ENCODE measurements at places on chromosomes 12 and 14. TPM values are rescaled to one million over a fixed set of nuclear protein-coding genes. Genes with fewer than 3 reads are reported as not detected.

AHNAK2 gene
- 47.2 TPM for total RNA-seq

FBXL14 gene
- total RNA-seq, result 10.9 TPM

COPZ1 gene
- 194 TPM for total RNA-seq

KRT2 gene
- total RNA-seq, result not detected

KLRC2 gene
- not detected for total RNA-seq

SAMD15 gene
- total RNA-seq, result 3.3 TPM

HEATR5A gene
- total RNA-seq, result 20.8 TPM

PTHLH gene
- 5.0 TPM for total RNA-seq

GDF3 gene
- total RNA-seq, result 0.53 TPM

SELPLG gene
- 0.58 TPM for total RNA-seq

PTPRO gene
- not detected for total RNA-seq

TMPO gene
- total RNA-seq, result 58.0 TPM

KLRB1 gene
- total RNA-seq, result not detected

ASCL1 gene
- total RNA-seq, result not detected

MUCL1 gene
- not detected for total RNA-seq

RASSF8 gene
- total RNA-seq, result 38.7 TPM
